GM04503 (cell line): ENCODE measurements at places on chromosomes 2 and 18.
A peak's percentile ranks its signal among the peaks of the same experiment; 100 is the strongest.

DNA sequence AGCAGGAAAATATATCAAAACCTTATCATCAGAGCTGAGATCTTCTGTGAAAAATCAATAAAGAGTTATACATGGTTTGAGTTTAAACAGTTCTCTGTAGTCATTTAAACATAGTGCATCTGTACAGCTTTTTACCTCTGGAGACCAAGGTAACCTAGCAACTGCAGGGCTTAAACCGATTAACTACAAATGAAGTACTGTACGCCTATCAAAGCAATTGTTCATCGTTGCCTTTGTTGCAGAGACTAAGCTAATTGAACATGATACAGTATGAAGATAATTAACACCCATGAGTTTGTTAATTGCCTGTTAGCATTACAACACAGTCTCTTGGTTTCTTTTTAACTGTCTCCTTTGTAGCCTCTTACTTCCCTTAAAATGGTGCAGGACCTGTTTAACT lies 147.9 kb downstream of the LNPK start:
- DNase-seq, result no peak

DNA sequence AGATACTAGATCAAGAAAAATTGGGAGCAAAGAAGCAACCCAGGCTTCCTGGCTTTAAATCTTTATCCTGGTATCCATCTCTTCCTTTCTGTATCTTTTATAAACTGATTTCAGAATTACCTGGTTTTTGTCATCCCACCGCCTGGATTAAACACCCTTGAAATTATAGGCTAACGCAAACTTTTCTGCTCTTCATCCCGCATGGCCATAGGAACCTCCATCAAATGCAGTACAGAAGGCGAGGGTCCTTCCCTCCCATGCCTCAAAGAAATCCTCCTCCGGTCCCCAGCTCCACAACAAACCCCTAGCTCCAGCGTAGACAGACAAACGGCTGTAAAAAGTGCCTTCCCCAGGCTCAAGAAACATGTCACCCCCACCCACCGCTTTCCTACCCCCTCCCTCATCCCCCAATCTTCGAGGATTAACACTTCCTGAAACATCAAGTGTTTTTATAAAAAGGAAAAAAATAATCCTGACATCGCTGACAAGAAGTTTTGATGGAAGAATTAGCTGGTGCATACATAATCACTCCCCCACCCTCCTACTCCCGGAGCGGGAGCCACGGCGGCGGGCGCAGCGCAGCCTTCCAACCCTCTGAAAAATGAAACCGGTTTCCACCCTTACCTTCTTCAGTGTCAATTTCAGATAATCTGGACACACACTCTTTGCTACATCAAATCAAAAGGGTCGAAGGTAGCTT lies 7.6 kb downstream of the DLX1 start:
- DNase-seq, result no peak

- DNase-seq, result no peak
Observed at GRCh38 chr2:86556508-86556907, 6.7 kb downstream of the CHMP3 start.

GRCh38 chr2:165634855-165635254 lies 159.2 kb downstream of the GALNT3 start:
- DNase-seq, result no peak

- DNase-seq, result no peak
Observed at GRCh38 chr2:229160984-229161383, 110.1 kb downstream of the PID1 start.

DNA sequence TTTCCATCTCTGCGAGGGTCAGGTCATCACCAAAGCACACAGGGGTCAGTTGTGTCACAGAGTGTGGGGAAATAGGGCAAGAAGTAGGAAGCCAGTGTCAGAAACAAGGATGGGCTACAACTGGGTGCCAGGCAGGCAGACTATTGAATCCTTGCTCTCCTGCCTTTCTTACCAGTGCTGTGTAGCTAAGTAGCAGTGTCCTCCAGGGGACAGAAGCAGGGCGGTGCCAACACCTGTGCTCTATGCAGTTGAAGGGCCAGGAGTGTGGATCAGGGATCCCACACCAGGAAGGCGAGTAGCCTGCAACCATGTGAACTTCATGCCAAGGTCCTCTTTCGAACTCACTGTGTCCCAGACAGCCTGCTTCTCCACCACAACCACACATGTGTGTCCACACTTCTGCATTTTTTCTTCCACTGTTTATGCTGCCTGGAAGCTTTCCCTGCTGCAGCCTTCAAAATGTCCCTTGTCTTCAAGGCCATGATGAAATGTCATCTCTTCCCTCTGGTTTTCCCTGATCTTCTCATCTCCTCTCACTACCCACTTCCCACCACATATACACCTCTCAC lies 25.4 kb upstream of the REG3G start:
- no peak for DNase-seq

- DNase-seq, result no peak
Observed at GRCh38 chr2:167424803-167425755, 536.8 kb downstream of the XIRP2 start.

GRCh38 chr18:8869696-8870095 lies 164.3 kb downstream of the MTCL1 start:
- no peak for DNase-seq

DNA sequence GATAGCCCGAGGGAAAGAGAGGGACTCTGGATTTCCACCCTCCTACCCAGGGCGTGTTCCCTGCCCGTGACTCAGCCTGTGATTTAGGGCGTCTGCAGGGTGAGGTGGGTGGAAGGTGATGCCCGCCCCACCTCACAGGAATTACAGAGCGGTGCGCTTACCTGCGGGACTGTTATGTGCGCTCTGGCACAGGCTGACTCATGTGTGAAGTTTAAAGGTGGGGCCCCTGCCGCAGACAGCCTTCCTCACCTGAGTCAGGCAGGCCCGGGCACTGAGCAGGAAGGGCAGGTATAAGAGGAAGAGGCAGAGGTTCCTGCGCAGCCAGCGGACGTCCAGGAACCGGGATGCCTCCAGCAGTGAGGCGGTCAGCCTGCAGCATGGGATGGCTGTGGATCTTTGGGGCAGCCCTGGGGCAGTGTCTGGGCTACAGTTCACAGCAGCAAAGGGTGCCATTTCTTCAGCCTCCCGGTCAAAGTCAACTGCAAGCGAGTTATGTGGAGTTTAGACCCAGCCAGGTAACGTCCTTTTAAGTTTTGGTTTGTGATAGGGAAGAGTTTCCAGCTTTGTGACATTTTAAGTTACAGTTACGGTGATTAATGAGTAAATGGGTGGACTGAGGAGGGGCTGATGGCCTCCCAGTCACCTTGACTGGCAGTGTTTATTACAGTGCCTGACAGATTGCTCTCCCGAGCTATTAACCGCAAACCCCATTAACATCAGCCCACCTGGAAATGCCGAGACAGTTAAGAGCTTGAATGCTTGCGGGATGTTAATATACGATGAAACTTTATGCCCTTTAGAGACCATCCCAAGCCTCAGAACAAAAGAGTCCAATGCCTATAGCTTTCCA lies 141.6 kb upstream of the TTC39C start:
- no peak for DNase-seq

DNA sequence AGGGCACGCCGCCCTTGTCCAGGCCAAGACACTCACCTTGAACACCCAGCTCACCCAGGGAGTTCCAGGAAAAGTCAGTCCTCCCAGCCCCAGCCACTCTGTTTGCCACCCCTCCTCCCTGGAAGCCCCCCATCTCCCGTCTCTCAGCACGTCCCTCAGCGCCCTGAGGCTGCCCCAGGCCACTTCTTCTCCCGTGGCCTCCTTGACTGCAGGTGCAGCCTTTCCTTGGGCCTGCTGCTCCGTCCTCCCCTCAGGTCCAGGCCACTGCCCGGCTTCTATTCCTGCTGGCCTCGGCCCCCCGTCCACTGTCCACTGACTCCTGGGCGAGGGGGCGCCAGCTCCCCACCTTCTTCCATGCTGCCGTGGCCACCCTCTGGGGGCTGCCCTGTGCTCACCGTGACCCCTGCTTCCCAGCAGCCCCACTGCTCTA lies 239.1 kb downstream of the HDAC4 start:
- no peak for DNase-seq

- no peak for DNase-seq
Observed at GRCh38 chr2:235046589-235046988, 94.8 kb downstream of the SH3BP4 start.

- no peak for DNase-seq
Observed at GRCh38 chr2:184444623-184445223, 153.6 kb upstream of the ZNF804A start.

- peak; percentile 36 for DNase-seq
Observed at GRCh38 chr2:8987410-8987809, 16.1 kb downstream of the MBOAT2 start.

GRCh38 chr18:44051026-44051425 lies 629.7 kb upstream of the SETBP1 start:
- no peak for DNase-seq

- DNase-seq, result no peak
Observed at GRCh38 chr18:21662581-21662980, 42.0 kb downstream of the ABHD3 start.

- no peak for DNase-seq
Observed at GRCh38 chr2:64751286-64752260, 97.9 kb upstream of the SERTAD2 start.
